ENCODE measurements at places on chromosomes 1 and 21.

DNA sequence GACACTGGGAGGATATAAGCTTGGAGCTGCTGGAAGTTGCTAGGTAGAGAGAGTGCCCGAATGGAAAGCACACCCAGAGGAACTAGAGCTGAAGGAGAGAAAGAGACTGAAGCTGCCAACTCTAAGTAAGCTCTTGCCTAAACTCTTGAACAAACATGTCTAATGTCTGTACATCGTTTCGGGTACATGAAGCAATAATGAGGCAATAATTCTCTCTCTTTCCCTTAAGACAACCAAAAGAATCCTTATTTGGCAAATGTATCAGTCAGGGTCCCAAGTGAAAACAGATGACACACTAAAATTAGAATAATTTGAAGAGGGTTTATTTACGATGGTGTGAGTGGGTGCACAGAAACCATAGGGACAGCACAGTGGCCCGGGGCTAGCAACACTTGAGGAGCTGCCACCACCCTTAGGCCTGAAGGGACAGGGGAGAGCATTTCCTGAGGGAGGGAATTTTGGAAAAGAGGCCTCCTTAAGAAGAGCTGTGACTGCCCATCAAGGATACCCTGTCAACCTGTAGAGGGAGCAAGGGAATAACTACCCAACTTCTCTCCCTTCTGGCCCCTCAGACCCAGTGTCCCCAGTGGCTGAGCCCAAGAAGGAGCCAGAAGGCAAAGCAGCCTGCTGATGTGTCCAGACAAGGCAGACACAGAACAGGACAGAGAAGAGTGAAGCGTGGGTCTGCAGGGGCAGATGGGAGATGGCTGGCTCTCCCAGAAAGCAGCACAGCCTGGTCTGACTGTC is 36.1 kb upstream of the KHDRBS1 start:
- no peaks in the 10 kb centered on the region for H3K27me3 ChIP-seq
- no peaks in the 10 kb centered on the region for H3K36me3 ChIP-seq
- no peak overlapping the region for H3K4me3 ChIP-seq
- H3K27ac ChIP-seq = no peak overlapping the region
- no peak for DNase-seq

DNA sequence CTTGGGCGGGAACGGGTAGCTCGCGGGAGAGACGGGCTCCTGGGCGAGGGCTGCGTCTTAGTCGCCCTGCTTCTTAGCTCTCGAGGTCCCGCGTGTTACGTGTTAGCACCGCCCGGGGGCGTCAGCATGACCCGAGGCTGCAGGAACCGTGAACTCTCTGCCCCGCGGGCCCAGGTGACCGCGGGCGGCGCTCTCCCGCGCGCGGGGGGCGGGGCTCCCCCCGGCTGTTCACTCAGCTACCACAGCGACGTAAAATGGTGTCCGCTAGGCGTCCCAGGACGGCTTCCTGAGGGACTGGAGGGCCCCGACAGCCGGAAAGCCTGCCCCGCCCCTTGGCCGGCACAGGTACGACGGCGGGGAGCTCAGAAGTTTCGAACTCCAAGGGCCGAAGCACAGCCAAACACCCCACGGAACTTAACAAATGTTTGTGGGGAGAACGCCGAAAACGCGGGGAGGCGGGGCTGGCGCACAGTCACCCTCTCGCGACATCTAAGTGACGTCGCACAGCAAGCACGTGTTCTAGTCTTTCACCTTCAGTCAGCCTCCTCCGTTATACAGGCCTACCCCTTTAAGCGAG is 780 bp upstream of the RBM15 start:
- no peak overlapping the region for H3K4me3 ChIP-seq
- DNase-seq = peak; percentile 93
- H3K27me3 ChIP-seq = no peaks in the 10 kb centered on the region
- peaks cover 35% of the 10 kb centered on the region for H3K36me3 ChIP-seq
- H3K27ac ChIP-seq = no peak overlapping the region

GRCh38 chr1:160030657-160031364 is 979 bp downstream of the PIGM start:
- H3K4me3 ChIP-seq = peak overlapping the region; percentile 96
- H3K4me1 ChIP-seq = peaks cover 25% of the 10 kb centered on the region
- no peaks in the 10 kb centered on the region for H3K27me3 ChIP-seq
- peak overlapping the region; percentile 89 for H3K27ac ChIP-seq

- H3K27me3 ChIP-seq = peaks cover 22% of the 10 kb centered on the region
- peaks cover 4% of the 10 kb centered on the region for H3K36me3 ChIP-seq
- H3K4me3 ChIP-seq = no peak overlapping the region
- peaks cover 43% of the 10 kb centered on the region for H3K4me1 ChIP-seq
- peak; percentile 67 for DNase-seq
These were observed 5.7 kb upstream of the TNFRSF8 start for GRCh38 chr1:12057382-12057781.

DNA sequence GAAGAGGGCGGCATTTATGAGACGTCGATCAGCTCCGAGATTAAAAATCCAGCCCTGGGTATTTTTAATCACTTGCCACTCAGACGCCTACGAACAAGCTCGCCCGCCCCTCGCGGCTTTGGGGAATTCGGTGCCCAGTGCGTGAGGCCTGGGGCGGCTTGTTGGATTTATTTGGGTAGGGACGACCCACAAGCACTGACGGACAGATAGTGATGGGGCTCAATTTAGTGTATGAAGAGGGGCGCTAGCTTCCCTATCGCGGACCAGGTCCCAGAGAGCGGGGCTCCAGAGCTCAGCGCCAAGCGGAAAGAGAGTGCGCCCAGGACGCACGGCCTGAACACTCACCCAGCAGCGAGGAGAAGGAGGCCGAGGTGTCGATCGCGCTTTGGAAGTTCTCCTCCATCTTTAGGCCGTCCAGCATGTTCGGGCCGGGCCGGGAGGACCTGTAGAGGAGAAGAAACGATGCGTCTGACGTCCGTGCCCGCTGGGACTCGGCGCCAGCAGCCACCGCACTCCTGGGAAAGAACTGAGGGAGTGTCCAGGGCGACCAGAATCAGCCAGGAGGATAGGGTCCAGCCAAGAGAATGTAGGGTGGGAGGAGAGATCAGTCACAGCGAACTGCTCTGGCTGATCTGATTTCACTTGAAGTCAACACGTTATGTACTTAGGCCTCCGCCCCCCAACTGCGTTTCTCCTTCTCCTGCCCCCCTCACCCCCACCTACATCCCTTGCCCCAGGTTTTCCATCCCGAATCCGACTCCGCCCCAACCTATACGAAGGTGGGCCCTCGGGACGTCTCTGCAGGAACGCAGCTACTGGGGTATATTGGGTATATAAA is 1.2 kb downstream of the LMX1A start:
- peaks cover 14% of the 10 kb centered on the region for H3K4me1 ChIP-seq
- no peak for DNase-seq
- H3K27me3 ChIP-seq = peaks cover 94% of the 10 kb centered on the region
- no peaks in the 10 kb centered on the region for H3K36me3 ChIP-seq
- H3K27ac ChIP-seq = no peak overlapping the region
- H3K4me3 ChIP-seq = peak overlapping the region; percentile 14

DNA sequence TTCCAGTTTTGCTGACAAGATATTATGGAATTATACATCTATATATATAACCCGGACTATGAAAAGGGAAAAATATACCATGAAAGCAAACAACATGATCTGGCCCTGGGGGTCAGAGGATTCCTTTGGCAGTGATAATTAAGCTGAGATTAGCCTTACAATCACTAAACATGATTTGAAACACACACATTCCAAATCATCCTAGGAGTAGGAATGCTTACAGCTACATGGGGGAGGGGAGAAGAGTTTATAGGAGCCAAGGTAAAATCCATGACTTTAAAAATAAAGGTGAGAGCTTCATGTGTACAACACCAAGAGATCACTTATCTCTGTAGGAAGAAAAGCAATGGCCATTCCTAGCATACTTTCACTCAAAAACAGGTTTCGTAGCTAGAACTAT is 57.6 kb downstream of the AKT3 start:
- H3K27ac ChIP-seq = no peak overlapping the region
- H3K36me3 ChIP-seq = peaks cover 20% of the 10 kb centered on the region
- no peak for DNase-seq

GRCh38 chr1:229033480-229033879 is 237.4 kb upstream of the RAB4A start:
- no peaks in the 10 kb centered on the region for H3K36me3 ChIP-seq
- H3K27ac ChIP-seq = no peak overlapping the region
- H3K27me3 ChIP-seq = peaks cover 5% of the 10 kb centered on the region
- H3K4me3 ChIP-seq = no peak overlapping the region

DNA sequence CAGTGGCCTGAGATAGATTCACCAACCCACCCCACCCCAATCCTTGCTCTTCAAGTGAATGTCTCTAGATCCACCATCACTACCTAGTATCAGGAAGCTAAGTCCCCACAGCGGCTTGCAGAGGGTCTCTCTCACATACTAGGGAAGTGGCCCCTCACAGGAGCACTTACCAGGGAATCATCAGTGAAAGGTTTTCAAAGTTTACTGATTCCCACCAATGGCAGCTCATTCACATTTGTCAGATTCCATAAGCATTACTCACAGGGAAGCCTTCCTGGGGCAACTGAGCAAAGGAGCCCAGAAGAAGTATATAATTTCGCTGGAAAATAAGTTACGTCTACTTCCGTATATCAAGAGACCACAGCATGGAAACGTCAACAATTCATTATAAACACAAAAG is 120.8 kb downstream of the GREM2 start:
- H3K4me1 ChIP-seq = no peaks in the 10 kb centered on the region
- no peaks in the 10 kb centered on the region for H3K36me3 ChIP-seq
- DNase-seq = no peak

GRCh38 chr21:26131554-26131953 is 39.0 kb downstream of the APP start:
- peaks cover 5% of the 10 kb centered on the region for H3K4me1 ChIP-seq
- H3K27me3 ChIP-seq = no peaks in the 10 kb centered on the region
- no peak overlapping the region for H3K27ac ChIP-seq
- no peak overlapping the region for H3K4me3 ChIP-seq

DNA sequence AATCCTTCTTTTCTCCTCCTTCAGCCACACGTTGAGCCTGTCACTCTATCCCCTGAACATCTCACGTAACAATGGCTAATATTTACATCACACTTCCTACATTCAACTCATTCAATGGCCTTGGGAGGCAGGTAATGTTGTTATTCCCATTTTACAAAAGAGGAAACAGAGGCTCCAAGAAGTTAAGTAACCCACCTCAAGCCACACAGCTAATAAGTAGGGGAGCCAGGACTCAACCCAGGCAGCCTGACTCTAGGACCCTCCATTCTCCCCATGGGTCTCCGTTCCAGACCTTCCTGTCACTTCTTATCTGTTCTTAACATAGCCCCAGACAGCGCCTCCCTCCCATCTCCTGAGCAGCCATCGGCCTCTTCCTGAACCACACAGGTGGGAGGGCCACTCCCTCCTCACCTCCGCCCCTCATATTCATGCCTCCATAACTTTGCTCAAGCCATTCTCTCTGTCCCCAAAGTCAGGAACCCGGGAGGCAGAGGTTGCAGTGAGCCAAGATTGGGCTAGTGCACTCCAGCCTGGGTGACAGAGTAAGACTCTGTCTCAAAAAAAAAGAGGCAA is 2.2 kb downstream of the PADI4 start:
- no peak overlapping the region for H3K4me3 ChIP-seq
- H3K27ac ChIP-seq = no peak overlapping the region
- H3K4me1 ChIP-seq = peaks cover 4% of the 10 kb centered on the region

GRCh38 chr1:155070721-155071569 is 7.4 kb downstream of the EFNA4 start:
- H3K36me3 ChIP-seq = no peaks in the 10 kb centered on the region
- H3K27me3 ChIP-seq = no peaks in the 10 kb centered on the region
- peak overlapping the region; percentile 53 for H3K4me3 ChIP-seq
- H3K27ac ChIP-seq = no peak overlapping the region

GRCh38 chr1:156386134-156386901 is 17.3 kb downstream of the RHBG start:
- H3K4me1 ChIP-seq = peaks cover 4% of the 10 kb centered on the region
- no peaks in the 10 kb centered on the region for H3K36me3 ChIP-seq
- no peak overlapping the region for H3K4me3 ChIP-seq
- H3K27ac ChIP-seq = no peak overlapping the region
- peaks cover 44% of the 10 kb centered on the region for H3K27me3 ChIP-seq

GRCh38 chr1:58879464-58879863 is 95.6 kb upstream of the JUN start:
- H3K4me1 ChIP-seq = peaks cover 8% of the 10 kb centered on the region
- no peak overlapping the region for H3K4me3 ChIP-seq
- no peaks in the 10 kb centered on the region for H3K36me3 ChIP-seq
- no peak for DNase-seq

DNA sequence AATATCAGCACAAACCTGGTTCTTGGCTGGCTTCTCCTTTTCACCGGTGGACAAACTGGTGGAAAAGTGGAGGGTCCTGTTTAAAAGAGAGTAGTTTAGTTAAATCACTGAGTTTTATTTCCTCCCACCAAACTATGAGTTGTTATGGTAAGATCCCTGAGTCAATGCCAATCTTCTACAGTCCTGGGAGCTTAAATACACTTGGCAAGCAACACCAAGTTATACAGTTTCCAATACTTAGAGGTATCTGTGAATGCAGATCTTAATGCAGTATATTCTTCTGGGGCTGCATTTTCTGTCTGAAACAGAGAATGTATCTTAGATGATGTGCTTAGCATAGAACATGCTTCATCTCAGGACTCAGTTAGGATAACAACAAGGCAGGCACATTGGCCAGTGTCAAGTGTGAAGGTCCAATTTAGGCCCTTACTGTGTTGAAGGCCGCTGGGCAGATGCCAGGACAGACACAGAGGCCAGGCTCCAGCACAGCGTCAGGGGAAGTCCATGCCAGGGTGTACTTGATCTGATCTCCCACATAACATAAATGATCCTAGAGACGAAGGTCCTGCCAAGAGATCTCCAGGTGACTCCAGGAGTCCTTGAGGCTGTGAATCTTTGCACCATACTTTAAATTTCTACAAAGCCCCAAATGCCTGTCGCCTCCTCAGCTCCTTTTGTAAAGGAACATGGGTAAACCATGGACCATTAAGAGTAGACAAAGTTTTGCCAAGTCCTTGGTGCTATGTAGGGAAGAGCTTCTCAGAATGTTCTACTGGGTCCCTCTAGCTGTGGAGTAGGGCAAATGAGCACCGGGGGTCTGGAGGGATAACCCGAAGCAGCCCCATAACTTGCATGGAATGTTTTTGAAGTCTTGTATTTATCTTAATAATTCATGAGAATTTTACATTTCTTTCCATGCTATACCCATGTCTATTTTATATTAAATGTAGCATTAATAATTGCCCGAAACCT is 76.8 kb downstream of the KCNJ15 start:
- no peaks in the 10 kb centered on the region for H3K36me3 ChIP-seq
- no peaks in the 10 kb centered on the region for H3K4me1 ChIP-seq
- H3K4me3 ChIP-seq = no peak overlapping the region

DNA sequence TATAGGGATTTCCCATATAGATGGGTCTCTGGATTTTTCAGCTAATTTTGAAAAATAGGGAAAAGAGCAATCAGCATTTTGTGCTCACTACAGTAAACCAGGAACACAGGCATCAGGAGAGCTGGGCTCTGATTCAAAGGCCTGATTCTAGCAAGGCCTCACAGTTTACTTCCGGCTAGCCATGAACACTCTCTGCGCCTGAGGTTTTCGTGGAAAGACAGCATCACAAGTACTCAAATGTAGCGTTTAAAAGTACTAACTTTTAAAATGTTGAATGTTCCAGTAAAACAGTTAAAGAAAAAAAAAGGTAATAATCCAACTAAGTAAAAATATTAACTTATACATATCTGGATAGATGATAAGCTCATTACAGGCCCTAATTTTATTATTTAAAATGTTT is 120.6 kb downstream of the SLC45A1 start:
- peak overlapping the region; percentile 62 for H3K27ac ChIP-seq
- H3K36me3 ChIP-seq = peaks cover 2% of the 10 kb centered on the region
- H3K4me3 ChIP-seq = no peak overlapping the region

- no peak overlapping the region for H3K27ac ChIP-seq
- H3K27me3 ChIP-seq = peaks cover 11% of the 10 kb centered on the region
- no peaks in the 10 kb centered on the region for H3K4me1 ChIP-seq
- H3K36me3 ChIP-seq = no peaks in the 10 kb centered on the region
These were observed 31.7 kb upstream of the FNBP1L start for GRCh38 chr1:93416183-93416582.
